Prostate gland (tissue), 2 donors: ENCODE measurements at places on chromosomes 2 and 18. TPM values are rescaled to one million over a fixed set of nuclear protein-coding genes. Genes with fewer than 3 reads are reported as not detected.

FHOD3 gene
- 25.1 TPM for total RNA-seq

DNA sequence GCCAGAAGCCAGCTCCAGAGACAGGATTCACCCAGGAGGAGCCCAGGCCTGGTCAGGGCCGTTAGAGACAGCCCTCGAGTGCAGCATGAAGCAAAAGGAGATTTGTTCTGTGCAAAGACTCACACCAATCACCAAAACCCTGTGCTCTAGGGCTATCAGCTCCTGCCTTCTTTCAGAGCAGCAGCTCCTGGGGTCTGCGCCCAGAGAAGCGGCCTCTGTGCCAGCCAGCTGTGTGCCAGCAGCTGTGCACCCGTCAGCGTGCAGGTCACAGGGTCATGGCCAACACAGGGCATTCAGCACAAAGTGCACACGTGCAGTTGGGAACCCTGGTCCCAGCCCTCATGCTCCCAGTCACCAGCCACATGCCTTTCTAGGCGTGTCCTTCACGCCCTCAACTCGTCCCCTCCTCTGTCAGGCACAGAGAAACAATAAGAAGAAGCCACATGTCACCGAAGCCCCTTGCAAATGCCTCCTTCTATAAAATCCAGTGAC lies 49.3 kb downstream of the ZNF516 start:
- H3K36me3 ChIP-seq, result no peaks in the 10 kb centered on the region
- no peaks in the 10 kb centered on the region for H3K27me3 ChIP-seq
- DNase-seq, result no peak
- peak overlapping the region; percentile 84 for H3K27ac ChIP-seq
- peaks cover 5% of the 10 kb centered on the region for H3K4me1 ChIP-seq
- H3K4me3 ChIP-seq, result no peak overlapping the region

- H3K4me1 ChIP-seq, result no peaks in the 10 kb centered on the region
- no peaks in the 10 kb centered on the region for H3K27me3 ChIP-seq
- no peak for DNase-seq
- no peak overlapping the region for H3K27ac ChIP-seq
Measured at GRCh38 chr2:230668184-230668938, 44.3 kb upstream of the CAB39 start.

DNA sequence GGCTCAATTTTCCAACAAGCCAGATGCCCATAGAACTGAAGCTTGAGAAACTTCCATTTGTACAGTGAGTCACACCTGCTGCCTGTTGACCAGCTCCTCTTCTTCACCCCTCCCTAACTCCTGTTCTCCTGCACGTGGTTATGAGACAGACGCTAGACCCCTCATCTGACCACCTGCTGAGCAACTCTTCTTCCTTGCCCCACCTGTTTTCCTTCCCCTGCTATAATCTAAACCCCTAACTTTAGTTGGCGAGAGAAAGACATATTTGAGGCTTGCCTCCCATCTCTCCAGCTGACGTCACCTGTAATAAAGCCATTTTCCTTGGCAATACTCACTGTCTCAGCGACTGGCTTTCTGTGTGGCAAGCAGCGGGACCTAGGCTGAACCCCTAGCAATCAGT lies 22.3 kb upstream of the ITM2C start:
- no peak overlapping the region for H3K4me3 ChIP-seq
- H3K36me3 ChIP-seq, result no peaks in the 10 kb centered on the region
- no peak overlapping the region for H3K27ac ChIP-seq
- H3K27me3 ChIP-seq, result no peaks in the 10 kb centered on the region

GRCh38 chr2:129443865-129444739 lies 535.4 kb upstream of the RAB6C start:
- no peaks in the 10 kb centered on the region for H3K4me1 ChIP-seq
- H3K27me3 ChIP-seq, result no peaks in the 10 kb centered on the region
- no peak overlapping the region for H3K27ac ChIP-seq

ALPG gene
- total RNA-seq, result not detected

DNA sequence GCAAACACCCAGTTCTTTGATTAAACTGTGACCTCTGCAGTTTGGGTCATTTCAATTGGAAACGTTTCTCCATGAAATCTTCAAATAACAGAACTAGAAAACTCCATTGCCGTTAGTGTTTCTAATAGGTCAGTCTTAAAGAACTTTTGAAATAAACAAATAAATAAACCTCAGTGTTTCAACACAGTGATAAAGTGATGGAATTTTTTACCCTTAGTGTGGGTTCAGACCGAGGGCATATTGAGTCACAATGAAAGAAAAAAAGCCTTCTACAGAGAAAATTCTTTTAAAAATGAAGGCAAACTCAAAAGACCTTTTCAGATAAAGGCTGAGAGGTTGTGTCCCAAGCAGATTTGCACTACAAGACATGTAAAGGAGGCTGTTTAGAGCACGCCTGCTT lies 149.6 kb downstream of the NCKAP5 start:
- H3K4me3 ChIP-seq, result no peak overlapping the region
- H3K4me1 ChIP-seq, result no peaks in the 10 kb centered on the region
- no peak for DNase-seq
- H3K36me3 ChIP-seq, result no peaks in the 10 kb centered on the region
- no peaks in the 10 kb centered on the region for H3K27me3 ChIP-seq

- no peaks in the 10 kb centered on the region for H3K4me1 ChIP-seq
- no peaks in the 10 kb centered on the region for H3K36me3 ChIP-seq
- peak overlapping the region; percentile 89 for H3K27ac ChIP-seq
- peak overlapping the region; percentile 94 for H3K4me3 ChIP-seq
- no peaks in the 10 kb centered on the region for H3K27me3 ChIP-seq
Measured at GRCh38 chr2:84904717-84905174, 710 bp upstream of the TMSB10 start.

- H3K4me1 ChIP-seq, result no peaks in the 10 kb centered on the region
- H3K36me3 ChIP-seq, result no peaks in the 10 kb centered on the region
- no peak for DNase-seq
- no peak overlapping the region for H3K27ac ChIP-seq
- H3K4me3 ChIP-seq, result no peak overlapping the region
Measured at GRCh38 chr2:81481994-81482368, 1177.4 kb upstream of the LRRTM1 start.

DNA sequence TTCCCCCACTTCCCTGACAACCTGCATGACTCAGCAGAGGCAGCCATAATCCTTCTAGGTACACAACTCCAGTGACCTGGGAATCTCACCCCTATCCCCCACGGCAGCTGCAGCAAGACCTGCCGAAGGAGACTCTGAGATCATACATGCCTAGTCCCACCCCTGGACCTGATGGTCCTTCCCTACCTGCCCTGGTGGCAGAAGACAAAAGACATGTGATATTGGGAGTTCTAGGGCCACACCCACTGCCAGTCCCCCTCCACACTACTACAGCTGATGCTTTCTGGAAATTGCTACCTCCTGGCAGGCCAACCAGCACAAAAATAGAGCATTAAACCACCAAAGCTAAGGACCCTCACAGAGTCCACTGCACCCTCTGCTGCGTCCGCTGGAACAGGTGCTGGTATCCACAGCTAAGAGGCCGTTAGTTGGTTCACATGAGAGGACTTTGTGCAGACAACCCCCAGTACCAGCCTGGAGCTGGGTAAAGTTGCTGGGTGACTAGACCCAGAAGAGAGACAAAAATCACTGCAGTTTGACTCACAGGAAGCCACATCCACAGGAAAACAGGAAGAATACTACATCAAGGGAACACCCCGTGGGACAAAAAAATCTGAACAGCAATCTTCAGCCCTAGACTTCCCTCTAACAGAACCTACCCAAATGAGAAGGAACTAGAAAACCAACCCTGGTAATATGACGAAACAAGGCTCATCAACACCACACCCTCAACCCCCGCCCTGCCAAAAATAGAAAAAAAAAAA lies 12.5 kb downstream of the MARCO start:
- no peaks in the 10 kb centered on the region for H3K36me3 ChIP-seq
- no peak for DNase-seq
- H3K4me3 ChIP-seq, result no peak overlapping the region
- H3K27me3 ChIP-seq, result no peaks in the 10 kb centered on the region
- no peak overlapping the region for H3K27ac ChIP-seq

DNA sequence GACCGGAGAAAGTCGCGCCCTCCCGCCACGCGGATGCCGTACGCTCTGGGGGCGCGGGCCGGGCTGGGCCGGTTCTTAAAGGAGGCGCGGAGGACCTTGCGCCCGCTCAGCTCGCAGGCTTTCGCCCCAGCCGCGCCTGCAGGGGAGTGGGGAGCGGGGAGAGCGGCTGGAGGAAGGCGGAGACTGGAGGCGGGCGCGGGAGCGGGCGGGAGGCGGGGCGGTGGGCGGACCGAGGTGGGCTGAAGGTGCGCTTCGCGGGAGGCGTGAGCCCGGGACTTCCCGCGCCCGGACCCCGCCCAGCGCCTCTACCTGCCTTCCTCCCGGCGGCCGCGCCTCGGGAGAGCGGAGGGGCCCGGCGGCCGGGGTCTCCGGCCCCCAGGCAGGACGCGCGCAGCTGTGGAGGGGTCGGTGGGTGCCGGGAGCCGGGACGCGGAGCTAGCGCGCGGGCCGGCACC lies at the start of gene ADRA2B:
ADRA2B (minus strand) TSS at position 148 of the 455 bp plus-strand sequence. CDS start 422 bp downstream, outside the sequence.
- peak within 1 kb of the TSS; percentile 59 for H3K27ac ChIP-seq
- peak within 1 kb of the TSS; percentile 44 for H3K4me3 ChIP-seq
- H3K27me3 ChIP-seq, result no peaks in the 10 kb centered on the region
- DNase-seq, result peak; percentile 77
- no peaks in the 10 kb centered on the region for H3K36me3 ChIP-seq

GRCh38 chr18:66638856-66639629 lies 35.2 kb upstream of the CDH19 start:
- H3K4me3 ChIP-seq, result no peak overlapping the region
- no peak for DNase-seq
- H3K36me3 ChIP-seq, result no peaks in the 10 kb centered on the region
- H3K27ac ChIP-seq, result no peak overlapping the region
- no peaks in the 10 kb centered on the region for H3K27me3 ChIP-seq
